ENCODE measurements at places on chromosomes 2 and 18. TPM values are rescaled to one million over a fixed set of nuclear protein-coding genes. Genes with fewer than 3 reads are reported as not detected.

Gene RBM44
- 0.67 TPM for total RNA-seq

Gene QPCT
- 0.33 TPM for total RNA-seq

Gene DNAJC5G
- 14.1 TPM for total RNA-seq

Gene KCNJ3
- total RNA-seq, result 3.3 TPM

Gene NDC80
- 4.3 TPM for total RNA-seq

Gene SLC19A3
- total RNA-seq, result 0.04 TPM

Gene XDH
- 0.69 TPM for total RNA-seq

Gene CCDC68
- total RNA-seq, result 1.3 TPM

Gene L3MBTL4
- total RNA-seq, result 5.8 TPM

Gene AQP12A
- total RNA-seq, result not detected

Gene MAL
- total RNA-seq, result 0.49 TPM

Gene WDSUB1
- 13.4 TPM for total RNA-seq

Gene HOXD8
- not detected for total RNA-seq

Gene DNAH7
- 0.42 TPM for total RNA-seq

Gene LONRF2
- total RNA-seq, result 0.83 TPM

Gene ABCB11
- total RNA-seq, result 0.12 TPM

Gene GALNT5
- total RNA-seq, result 2.4 TPM

Gene FSHR
- total RNA-seq, result 0.95 TPM

Gene LAMA3
- total RNA-seq, result 0.18 TPM

Gene GBX2
- total RNA-seq, result not detected

Gene SCLY
- 16.6 TPM for total RNA-seq

Gene EFHD1
- total RNA-seq, result 8.0 TPM

Gene COQ10B
- 18.5 TPM for total RNA-seq

Gene ACADL
- total RNA-seq, result 0.45 TPM

Gene MRPL30
- total RNA-seq, result 37.3 TPM

Gene IL1RL1
- not detected for total RNA-seq

Gene IL1RL2
- not detected for total RNA-seq

Gene ZEB2
- 27.0 TPM for total RNA-seq

Gene SCN2A
- 0.95 TPM for total RNA-seq

All from cardiac muscle cell (in vitro differentiated cells and primary cell).